ENCODE measurements at places on chromosomes 5 and 9.

- no peak for DNase-seq
These were observed 237.1 kb upstream of the PCSK5 start for GRCh38 chr9:75653335-75653734.

GRCh38 chr9:105026451-105026850, 98.5 kb upstream of the ABCA1 start:
- no peak for DNase-seq

GRCh38 chr5:26295541-26295940, 742.8 kb downstream of the CDH9 start:
- DNase-seq: no peak

DNA sequence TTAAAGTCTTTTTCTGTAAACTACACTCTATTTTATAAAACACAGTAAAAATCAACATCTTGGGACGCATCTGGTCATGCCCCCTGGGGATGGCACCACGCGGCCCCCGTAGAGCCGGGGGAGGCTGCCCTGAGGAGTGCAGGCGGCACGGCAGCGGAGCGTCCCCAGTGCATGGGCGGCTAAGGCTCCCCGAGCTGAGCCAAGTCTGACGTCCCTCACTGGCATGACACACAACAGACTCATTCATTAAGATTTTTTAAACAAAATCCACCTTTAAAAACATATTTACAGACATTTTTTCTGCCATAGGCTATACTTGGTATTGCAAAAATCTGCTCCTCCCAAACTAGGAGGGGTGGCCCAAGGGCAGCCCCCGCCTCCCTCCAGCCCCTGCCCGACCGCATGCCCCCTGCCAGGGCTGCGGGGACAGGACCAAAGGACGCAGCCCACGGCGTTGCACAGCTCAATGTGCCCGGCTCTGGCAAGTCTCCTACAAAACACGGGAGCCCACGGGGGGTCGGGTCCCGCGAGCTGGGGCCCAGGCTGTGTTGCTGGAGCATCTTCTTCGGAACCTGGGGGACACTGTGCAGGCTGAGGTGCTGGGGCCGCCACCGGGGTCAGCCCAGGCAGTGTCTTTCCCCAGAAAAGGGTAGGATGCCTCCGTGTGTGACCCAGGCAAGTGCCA, 11.8 kb upstream of the SEC16A start:
- DNase-seq: no peak

DNA sequence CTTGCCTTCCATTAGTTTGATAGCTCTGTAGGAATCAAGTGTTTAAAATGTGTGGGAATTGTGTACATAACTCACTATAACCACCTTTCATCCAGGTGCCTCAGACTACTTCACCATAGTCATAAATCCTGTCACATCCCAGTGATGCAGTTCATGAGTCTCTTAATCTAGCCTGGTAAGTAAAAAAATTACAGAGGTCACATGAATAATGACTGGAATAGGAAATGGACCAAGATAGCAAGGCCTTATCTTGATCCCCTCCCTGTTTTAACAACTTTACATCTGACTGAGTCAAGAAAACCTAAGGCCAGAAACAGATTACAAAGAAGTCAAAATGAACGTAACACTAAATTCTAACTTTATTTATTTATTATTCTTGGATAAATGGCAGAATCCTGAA, 1.5 kb upstream of the RNF145 start:
- no peak for DNase-seq

- no peak for DNase-seq
These were observed 117.3 kb downstream of the GDNF start for GRCh38 chr5:37722236-37723161.

- DNase-seq: no peak
These were observed 31.7 kb downstream of the ZDHHC21 start for GRCh38 chr9:14661421-14662059.

DNA sequence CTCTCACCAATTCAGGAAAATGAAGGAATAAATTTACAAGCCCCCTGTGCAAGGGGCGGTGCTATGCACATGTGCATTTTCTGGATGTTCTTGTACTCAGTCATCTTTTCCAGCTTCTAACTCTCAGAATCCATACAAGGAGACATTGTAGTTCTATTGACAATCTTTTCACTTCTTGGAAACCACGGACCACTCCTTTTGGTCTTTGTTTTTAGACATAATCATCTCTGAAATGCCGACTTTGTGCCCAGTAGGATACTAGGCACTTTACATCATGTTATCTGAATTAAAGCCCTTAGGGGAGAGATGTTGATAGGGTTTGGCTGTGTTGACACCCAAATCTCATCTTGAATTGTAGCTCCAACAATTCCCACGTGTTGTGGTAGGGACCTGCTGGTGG, 322.6 kb upstream of the WWC1 start:
- no peak for DNase-seq

DNA sequence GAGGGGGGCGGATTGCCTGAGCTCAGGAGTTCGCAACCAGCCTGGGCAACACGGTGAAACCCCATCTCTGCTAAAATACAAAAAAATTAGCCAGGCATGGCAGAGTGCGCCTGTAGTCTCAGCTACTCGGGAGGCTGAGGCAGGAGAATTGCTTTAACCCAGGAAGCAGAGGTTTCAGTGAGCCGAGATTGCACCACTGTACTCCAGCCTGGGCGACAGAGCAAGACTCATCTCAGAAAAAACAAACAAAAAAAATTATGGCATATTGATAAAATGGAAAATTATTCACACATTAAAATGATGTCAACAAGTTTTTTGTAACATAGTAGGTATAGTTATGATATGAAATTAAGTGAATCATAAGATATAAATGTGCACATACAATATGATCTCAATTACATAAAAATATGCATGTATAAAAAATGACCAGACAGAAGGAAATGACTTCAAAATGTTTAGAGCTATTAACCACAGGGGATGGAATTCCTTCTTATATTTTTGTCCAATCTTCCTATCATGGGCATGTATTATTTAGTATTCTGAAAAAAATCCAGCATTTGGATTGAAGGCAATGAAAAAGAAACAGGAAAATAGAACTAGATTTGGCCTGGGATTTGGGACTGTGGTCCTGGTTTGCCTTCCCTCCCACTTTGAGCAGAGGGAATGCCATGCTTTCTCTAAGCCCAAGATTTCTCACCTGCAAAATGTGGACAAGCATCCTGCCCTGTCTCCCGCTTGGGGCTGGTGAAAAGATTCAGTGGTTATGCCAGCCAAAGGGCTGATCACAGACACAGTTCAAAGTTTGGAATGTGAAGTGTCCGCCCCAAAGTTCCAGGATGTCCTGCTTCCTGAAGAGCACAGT, 19.5 kb downstream of the SPAAR start:
- no peak for DNase-seq

- DNase-seq: no peak
These were observed 302.4 kb downstream of the RAB3C start for GRCh38 chr5:58885260-58885659.

DNA sequence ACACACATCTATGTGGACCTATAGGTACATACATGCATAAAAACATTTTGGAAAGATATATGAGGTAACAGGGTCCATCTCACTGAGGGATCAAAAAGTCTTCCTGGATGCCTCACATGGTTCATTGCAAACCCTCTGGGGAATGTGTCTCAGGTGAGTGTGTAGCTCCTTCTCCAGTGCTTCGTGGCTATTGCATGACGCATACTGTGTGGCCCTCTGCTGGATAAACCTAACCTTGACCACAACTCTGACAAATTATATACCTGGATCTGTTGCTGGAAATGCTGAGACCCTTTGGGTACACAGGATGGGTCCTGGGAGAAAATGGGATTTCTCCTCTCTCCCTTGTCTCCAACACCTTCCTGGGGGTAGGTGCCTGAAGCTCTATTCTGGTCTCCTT, 91.9 kb downstream of the JAKMIP2 start:
- no peak for DNase-seq

Measured in NCI-H187 treated with DMSO at 0.1 percent for 48 hours (cell line).